Right renal cortex interstitium (tissue), 3 donors: ENCODE measurements at places on chromosomes 1 and 21. TPM values are rescaled to one million over a fixed set of nuclear protein-coding genes. Genes with fewer than 3 reads are reported as not detected.

The GJA5 gene
- polyA plus RNA-seq, result 28.5 TPM

The CRNN gene
- not detected for polyA plus RNA-seq

- DNase-seq, result no peak
These were observed 42.5 kb downstream of the LRRC8D start for GRCh38 chr1:89863165-89863830.

The AVPR1B gene
- 0.69 TPM for polyA plus RNA-seq

The TNFAIP8L2 gene
- polyA plus RNA-seq, result 1.5 TPM

GRCh38 chr1:145891143-145891542 lies 5.5 kb upstream of the ANKRD35 start:
- no peak for DNase-seq

The TSSK3 gene
- 1.2 TPM for polyA plus RNA-seq

DNA sequence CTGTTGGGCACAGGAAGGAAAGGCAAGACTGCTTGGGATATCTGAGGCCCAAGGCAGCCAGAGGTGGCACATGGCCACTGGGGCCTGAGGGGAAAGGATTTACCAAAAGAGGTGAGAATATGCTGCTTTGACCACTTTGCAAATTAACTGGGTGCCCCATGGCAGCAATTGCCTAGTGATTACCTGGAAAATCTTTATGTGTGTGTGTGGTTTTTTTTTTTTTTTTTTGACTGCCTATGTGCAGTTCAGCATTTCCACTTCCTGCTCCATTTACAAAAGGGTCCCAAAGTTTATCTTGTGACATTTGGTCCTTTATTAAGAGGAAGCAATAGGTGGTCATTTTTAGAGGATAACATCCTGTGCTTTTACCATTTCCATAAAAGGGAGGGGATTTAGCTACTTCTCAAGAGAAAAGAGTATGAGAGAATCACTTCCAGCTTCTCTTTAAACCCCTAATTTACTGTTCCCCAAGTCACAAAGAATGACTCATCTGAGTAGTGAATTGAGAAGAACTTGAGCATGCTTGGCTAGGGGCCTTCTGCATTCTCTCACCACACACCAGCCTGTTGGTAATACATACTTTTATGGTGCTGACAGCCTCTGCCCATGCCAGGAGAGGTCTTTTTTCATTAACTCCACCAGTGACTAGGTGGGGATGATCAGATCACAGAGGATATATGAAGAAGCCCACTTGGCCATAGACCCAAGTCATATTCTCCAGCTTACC lies 52.1 kb downstream of the SYDE2 start:
- no peak for DNase-seq

DNA sequence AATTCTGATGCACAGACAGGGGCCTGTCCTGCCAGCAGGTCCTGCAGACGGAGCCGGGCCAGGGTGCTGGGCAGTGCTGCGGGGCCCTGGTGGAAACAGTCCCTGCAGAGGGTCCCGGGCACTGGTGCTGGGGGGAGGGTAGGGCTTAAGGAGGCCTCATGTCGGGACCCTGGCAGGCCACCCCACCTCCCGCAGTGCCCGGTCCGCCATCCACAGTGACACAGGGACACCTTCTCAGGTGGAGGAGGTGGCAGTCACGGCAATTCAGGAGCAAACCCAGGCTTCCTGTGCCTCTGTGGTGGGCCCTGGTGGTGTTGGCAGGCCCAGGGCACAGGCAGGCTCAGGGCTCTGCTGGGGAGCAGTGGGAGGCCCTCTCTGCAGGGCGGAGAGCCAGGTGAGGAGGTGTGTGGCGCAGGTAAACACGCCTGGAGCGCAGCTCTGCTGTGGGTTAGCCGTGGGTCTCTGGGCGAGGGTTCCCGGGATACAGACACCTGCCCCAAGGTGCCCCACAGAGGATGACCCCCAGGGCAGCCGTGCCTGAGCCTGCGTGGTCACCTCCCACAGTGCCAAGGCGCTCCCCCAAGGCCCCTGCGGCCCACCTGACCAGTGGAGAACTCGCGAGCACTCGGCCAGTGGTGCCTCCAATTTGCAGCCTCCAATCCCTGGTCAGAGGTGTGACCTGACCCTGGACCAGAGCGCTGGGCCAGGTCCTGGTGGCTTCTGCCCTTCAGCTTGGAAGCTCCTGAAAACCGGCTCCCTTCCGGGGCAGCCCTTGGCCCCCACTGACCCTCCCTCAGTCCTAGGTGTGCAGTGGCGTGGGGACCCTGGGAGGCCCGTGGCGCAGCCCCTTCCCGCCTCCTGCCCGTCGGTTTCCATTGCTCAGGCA lies 19.2 kb downstream of the COL18A1 start:
- DNase-seq, result no peak

GRCh38 chr1:111958851-111959250 lies 30.6 kb downstream of the KCND3 start:
- no peak for DNase-seq

The MATN1 gene
- 0.17 TPM for polyA plus RNA-seq

DNA sequence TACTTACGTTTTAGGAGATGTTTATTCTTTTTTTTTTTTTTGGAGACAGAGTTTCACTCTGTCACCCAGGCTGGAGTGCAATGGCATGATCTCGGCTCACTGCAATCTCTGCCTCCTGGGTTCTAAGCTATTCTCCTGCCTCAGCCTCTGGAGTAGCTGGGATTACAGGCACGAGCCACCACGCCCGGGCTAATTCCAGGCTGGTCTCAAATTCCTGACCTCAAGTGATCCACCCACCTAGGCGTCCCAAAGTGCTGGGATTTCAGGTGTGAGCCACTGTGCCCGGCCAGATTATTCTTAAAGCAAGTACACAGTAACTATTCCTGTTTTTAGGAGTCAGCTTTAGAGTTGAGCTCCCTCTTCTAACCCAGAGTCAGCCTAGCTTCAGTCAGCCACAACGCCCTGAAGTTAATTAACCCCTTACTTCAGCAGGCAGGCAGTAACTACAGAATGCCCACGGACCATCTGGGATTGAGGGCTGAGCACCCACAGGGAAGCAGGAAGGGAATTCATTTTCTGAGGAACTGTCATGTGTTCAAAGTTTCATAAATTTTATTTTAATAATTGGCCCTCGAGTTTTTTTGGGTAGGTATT lies 5.3 kb upstream of the ID3 start:
- no peak for DNase-seq

The GJA9 gene
- polyA plus RNA-seq, result 0.15 TPM

DNA sequence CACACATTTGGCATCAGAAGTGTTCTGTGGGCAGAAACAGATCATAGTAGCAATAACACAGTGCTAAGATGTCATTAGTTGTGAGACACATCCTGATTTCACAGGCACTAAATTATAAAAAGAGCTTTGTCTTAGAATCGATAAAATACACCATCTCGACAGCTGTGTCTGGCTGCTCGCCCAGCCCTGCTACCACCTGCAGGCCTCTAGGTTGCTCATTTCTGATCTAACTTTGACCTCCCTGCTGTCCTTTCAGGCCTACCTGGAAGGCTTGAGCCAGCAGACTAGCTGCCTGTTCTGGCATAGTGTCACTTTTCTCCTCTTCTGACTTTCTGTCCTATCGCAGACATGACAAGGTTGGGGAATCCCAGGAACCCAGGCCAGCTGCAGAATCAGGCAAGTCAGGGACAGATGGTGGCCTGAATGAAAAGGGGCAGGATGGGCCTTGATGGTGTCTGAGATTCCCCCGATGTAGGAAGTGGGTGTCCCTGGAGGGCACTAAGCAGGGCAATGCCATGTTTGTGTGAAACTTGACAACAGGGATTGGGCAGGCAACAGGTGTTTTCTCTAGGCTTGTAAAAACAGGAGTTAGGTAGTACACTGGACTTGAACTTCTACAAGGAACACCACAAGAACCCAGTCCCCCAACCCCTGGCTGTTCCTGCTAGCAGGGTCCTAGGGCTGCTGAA lies 66.6 kb upstream of the RHOU start:
- no peak for DNase-seq

- peak; percentile 83 for DNase-seq
These were observed 59.8 kb upstream of the MORC3 start for GRCh38 chr21:36260030-36260787.

GRCh38 chr1:155840386-155840785 lies 16.6 kb downstream of the GON4L start:
- DNase-seq, result no peak
